ENCODE measurements at places on chromosomes 7 and 10.

DNA sequence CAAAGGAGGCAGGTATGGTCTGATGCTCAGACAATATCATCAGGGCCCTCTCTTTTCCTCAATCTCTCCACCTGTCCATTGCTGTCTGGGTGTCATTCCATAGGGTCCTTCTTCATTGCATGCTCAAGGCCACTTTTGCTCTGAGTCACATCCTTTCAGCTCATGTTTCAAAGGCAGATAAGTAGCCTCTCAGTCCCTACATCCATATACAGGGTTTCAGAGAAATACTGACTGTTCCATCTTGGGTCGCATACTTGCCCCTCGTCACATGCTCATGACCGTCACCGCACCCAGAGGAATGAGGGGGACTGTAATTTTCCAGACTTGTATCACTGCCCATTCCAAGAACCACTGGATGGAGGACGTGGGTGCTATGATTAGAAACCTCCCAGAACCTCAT lies 93.4 kb downstream of the FAM107B start:
- no peak for DNase-seq

GRCh38 chr7:135761751-135762488 lies 13.3 kb upstream of the FAM180A start:
- DNase-seq: no peak

- DNase-seq: peak; percentile 63
Measured at GRCh38 chr7:774161-775109, 47.4 kb upstream of the PRKAR1B start.

- DNase-seq: no peak
Measured at GRCh38 chr7:12646139-12646538, 41.3 kb upstream of the ARL4A start.

DNA sequence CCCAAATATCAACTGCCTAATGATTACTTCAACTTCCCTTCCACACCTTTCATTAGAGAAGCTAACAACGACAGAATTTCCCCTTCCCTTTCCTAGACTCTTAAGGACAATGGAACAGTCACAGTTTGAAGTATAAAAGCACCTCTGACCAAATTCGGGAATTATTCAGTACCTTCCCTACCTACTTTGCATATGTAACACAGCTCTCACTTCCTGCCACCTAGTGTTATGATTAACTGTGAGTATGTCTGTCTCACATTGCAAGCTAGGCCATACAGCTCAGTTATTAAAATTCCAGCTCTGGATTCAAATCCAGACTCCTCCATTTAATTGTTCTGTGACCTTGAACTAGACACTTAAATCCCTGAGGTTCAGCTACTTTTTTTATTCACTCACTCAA lies 44.8 kb upstream of the HPSE2 start:
- no peak for DNase-seq

- DNase-seq: no peak
Measured at GRCh38 chr10:14507781-14508180, 177.1 kb upstream of the FRMD4A start.

GRCh38 chr10:26384600-26384999 lies 53.5 kb upstream of the APBB1IP start:
- DNase-seq: no peak

- no peak for DNase-seq
Measured at GRCh38 chr10:106044503-106044902, 1120.0 kb downstream of the SORCS1 start.

- no peak for DNase-seq
Measured at GRCh38 chr7:45985902-45986301, 64.8 kb upstream of the IGFBP3 start.

DNA sequence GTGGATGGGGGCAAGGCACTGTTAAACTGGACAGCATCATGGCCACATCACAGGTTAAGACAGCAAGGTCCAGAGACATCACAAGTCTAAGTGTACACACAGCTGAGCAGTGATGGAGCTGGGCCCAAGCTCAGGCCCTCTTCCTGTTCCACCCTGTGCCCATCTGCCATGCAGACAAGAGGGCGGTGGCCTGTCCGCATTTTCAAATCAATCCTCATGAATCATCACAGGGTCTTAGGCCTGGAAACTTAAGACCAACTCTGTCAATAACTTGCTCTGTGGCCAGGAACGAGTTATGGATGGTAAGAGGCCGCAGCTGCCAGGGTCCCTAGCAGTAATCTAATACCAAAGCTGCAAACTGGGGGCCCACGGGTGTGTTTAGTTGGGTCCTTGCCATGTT lies 3.2 kb downstream of the C10orf105 start:
- no peak for DNase-seq

DNA sequence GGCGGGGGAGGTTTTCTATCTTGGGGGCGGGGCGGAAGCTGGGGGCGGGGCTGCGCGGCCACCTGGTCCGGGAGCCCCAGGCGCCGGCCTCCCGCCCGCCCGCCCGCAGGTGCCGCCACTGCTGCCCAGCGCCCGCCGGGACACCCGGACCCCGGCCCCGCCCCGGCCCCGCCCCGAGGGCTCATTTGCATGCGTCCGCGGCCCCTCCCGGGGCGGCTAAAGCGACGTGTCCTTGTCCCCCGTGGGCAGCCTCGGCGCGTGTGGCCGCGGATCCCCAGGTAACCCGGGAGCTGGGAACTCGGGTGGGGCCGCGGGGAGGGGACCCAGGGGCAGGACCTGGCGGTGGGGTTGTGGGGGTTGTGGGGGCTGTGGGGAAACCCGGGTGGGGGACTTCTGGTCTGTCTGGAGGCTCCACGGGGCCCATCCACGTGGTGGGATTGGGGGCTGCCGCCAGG lies at the start of gene BHLHA15:
Gene BHLHA15 (plus strand): TSS at position 219 of the 455 bp plus-strand sequence. CDS start 871 bp downstream, outside the sequence.
- DNase-seq: no peak

DNA sequence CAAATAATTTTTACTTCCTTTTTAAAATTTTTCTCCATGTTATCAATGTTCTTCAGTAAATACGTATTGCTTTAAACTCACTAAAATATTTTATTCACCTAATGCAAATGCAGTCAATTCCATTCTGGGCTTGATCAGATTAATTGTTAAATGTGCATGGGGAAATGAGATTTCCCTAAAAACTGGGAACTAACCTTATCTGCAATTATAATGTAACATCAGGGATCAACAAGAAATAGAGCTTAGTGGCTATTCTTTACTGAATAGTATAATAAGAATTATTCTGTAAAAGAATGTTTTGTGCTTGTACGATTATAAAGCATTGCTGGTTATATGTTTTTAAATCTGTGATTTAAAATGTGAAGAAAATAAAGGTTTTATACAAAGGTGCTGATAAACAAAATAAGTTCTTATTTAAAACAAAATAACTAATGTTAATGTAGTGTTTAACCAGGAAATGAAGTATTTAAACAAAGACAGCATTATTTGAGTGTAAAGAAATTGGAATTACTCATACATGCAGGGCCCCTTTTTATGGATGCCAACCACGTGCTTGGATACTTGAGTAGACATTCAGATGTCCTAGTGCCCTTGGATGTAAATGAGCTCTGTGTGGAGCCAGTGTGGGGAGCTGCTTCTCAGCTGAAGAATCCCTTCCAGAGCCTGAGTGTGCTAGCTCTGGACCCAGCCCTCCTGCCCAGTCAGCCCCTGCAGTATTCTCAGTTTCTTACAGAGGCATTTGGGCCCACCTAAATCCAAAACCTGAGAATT lies 84.2 kb downstream of the REEP3 start:
- no peak for DNase-seq

GRCh38 chr10:34808801-34809745 lies 6.0 kb downstream of the PARD3 start:
- no peak for DNase-seq

DNA sequence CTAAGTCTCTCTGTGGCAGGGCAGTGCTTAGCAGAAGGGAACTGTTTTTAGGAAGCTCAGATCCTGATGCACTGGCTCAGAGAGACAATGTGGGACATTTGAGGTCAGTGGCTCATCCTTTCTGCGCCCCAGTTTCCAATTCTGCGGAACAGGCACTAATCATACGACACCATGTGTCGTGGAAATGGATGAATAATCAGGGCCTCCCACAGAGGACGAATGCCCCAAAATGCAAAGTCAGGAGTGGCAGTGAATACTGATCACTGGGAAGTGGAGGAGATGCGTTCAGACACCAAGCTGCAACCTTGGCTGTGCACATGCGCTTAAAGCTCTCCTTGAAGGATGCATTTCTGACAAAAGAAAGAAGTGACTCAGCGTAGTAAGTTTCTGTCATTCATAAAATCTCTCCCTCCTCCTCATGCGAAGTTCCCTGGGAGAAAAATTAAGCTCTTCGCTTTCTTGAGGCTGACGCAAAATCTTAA lies 21.9 kb upstream of the ECHDC3 start:
- DNase-seq: no peak

DNA sequence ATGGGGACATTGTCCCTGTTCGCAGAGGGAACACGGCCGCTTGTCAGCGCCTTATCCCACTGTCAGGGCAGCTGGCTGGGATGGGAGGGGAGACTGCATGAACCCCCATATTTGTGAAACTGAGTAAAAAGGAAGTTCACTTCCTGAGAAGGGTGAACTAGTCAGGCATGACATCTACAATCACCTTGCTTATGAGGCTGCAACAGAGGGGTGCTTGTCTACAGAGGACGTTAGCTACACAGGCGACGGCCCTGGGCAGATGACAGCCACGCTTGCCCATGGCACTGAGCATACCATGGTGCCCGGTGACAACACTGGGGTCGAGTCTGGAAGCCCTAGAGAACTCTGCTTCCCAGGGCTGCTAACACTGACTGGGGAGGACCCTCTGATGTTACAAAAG lies 46.0 kb upstream of the KDM7A start:
- no peak for DNase-seq

DNA sequence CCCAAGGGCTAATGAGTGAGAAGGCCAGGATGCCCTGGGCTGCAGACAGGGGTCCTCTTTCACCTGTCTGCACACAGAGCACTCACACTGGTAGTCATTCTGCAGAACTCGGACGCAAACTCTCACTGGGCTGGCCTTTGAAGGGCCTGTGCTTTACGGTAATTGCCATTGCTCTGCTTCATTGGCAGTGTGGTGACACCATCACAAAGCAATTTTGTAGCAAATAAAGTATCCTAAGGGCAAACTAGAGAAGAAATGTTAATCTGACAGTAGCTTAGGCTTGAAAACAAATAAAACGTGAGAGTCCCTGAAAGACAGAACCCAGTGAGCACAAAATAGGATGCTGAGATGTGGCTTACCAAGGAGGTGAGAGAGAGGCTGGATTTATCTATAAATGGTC lies 30.6 kb upstream of the FIGNL1 start:
- DNase-seq: no peak

- DNase-seq: no peak
Measured at GRCh38 chr10:29838539-29838938, 203.8 kb upstream of the SVIL start.

GRCh38 chr10:111323389-111323966 lies 246.6 kb downstream of the ADRA2A start:
- no peak for DNase-seq

- DNase-seq: no peak
Measured at GRCh38 chr7:16397501-16398145, 23.7 kb downstream of the CRPPA start.

GRCh38 chr10:96949039-96949683 lies 117.1 kb downstream of the LCOR start:
- DNase-seq: no peak

DNA sequence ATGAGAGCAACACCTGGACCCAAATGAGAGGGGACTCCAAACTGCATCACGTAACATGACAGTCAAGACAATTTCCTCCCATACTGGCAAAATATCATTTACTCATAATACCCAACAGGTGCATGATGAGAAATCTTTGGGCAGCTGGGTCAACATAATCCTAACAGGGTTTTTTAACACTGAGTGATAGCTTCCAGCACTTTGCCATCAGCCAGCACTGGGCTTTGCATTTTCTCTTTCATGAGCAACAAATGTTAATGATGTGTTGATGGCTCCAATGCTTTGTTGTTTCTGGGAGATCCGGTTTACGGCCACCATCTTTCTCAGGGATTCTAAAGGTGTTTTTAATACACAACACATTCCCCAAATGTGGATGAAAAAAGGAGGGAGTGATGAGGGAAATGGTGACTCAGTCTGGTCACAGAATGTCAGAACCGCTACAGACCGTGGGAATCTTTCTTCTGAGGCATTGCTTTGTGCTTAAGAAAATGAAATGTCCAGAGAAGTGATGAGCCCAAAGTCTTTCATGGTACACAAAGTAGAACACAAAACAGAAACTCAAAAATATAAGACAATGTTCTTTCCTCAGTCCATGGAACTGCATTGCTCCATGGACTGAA lies 705.7 kb upstream of the IGFBP3 start:
- DNase-seq: no peak

DNA sequence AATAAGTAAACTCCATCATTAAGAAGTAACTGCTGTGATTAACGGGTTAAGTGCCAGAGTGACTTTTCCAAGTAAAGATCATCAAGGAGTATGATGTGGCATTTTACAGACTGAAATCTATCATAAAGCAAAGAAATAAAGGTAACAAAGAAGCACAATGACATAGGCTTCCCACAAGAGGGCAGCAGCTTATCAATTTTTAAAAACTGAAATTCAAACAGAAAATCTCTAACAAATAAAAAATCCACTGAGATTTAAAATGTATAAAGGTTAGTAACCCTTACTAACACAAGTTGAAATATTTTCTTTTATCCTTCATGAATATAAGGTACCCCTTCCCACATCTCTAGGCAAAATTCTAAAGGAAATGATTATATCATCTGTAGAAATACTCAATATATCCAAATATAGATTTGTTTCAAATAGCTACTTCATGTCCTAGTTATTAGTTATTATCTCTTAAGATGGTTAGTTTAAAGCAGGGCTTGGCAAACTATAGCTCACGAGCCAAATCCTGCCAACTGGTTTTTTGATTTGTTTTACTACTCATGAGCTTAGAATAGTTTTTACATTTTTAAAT lies 29.2 kb downstream of the FAM3C start:
- DNase-seq: peak; percentile 47

DNA sequence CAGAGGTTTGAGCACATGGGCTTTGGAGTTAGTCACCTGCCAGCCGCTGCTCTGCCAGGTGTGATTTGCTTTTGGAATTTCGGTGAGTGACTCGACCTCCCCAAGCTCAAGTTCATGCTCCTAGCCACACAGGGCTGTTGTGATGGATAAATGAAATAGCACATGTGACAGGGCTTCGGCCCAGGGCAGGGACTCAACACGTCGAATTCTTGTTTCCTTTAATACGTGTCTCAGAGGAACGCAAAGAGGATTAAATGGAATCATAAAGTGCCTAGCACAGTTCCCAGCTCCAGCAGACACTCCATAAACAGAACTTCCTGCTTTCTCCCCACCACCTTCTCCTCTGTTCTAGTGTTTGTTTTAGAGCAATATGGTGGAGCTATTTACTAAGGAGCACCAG lies 88.3 kb upstream of the CHST15 start:
- DNase-seq: no peak

DNA sequence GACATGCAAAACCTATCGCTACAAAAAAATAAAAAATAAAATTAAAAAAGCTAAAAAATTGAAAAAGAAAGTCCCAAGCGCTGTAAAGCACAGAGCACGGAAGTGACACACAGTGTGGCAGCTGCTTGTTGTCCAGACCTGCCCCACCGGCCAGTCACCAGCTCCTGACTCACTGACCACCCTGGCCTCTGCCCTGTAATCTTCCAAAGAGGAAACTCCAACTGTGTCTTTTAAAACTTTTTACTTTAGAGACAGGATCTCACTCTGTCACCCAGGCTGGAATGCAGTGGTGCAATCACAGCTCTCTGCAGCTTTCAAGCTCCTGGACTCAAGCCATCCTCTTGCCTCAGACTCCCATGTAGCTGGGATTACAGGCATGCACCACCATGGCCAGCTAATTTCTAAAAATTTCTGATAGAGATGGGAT lies 23.6 kb downstream of the GNA12 start:
- no peak for DNase-seq

GRCh38 chr7:69885431-69885830 lies 287.2 kb downstream of the AUTS2 start:
- no peak for DNase-seq

GRCh38 chr7:135326636-135327280 lies 93.1 kb downstream of the STRA8 start:
- no peak for DNase-seq

All from activated CD8-positive, alpha-beta T cell treated with anti-CD3 and anti-CD28 coated beads, Interleukin-2, amount 10 ng/mL, durations not matched to agents 7 days and 5 days (primary cell).